ENCODE measurements at places on chromosomes 16 and 17.

GRCh38 chr17:35555691-35556090 is 4.9 kb downstream of the SLFN14 start:
- no peak for DNase-seq

- DNase-seq: no peak
These were observed 43.6 kb downstream of the NLRC5 start for GRCh38 chr16:57032931-57033330.

DNA sequence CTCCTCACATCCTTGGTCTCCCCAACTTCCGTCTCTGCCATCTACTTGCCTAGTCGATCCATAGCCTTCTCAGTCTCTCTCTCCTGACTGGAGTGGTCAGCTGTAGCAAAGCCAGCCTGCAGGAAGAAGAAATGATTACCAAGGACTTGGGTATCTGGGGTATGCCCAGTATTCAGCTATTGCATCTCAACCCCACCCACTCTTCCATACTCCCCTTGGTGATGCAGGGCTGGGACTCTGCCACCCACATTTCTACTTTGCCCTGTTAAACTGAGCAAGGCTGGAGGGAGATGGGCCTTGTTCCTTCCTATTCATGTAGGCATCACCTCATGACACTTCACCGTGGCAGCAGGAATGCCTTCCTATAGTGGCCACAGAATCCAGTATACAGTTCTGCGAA is 2.3 kb downstream of the COPRS start:
- no peak for DNase-seq

GRCh38 chr16:28876973-28877654 is 1.2 kb upstream of the ATP2A1 start:
- no peak for DNase-seq

DNA sequence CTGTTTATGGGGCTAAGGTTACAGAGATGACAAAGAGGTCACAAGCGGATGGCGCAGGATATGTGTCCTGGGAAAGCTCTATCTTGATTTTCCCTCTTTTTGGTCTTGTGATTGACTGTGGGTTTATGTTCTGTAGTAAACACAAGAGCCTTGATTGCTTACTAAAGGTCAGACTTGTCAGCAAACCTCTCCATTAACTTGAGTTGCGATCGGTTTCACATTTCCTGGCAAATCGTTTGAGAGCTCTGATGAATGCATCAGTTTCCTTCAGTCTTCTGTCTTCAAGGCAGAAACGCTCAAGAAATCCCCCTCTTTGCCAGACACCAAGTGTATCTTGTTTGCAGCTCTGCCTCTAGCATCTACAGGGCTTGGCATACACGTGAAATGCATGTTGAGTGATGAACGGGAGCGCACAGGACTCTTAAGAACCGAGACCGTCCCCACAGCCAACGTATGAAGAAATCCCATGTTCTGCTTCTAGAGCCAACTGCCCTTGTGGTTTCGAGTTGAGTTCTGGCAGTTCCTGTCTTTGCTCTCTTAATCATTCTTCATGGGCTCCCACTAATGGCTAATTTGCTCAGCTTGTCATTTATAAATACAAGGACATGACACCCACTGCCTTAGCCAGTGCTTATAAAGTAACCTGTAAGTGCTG is 143.3 kb downstream of the PITPNC1 start:
- DNase-seq: no peak

DNA sequence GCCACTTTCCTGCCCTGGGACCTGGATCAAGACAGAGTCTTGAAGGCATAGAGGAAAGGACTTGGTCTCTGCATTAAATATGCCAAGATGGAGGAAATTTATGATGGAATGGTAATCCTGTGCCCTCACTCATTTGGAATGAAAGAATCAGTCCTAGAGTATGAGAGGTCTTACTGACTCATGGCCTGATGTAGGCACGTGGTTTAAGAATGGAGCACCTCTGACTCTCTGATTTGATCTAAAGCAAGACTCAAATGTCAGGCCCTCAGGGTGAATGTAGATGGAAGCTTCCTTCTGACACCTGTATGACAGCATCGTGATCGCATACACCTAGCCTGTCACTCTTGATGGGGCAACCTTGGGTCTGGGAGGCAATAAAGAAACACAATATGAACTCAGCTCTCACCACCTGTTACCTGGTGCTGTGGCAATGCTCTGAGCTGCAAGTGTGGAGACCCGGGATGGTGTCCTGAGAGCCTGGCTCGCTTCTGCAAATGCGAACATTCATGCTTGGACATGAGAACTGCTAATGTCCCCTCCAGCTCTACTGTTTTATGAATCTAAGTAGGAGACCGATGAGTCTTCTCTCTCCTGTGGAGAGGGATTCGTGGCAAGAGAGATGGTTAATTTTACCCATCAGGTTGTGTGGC is 229.9 kb downstream of the ABCC12 start:
- no peak for DNase-seq

GRCh38 chr17:32523827-32524552 is 37.2 kb downstream of the CDK5R1 start:
- no peak for DNase-seq

GRCh38 chr16:19382084-19382801 is 35.4 kb upstream of the TMC5 start:
- no peak for DNase-seq

- no peak for DNase-seq
These were observed 70.0 kb downstream of the C16orf78 start for GRCh38 chr16:49443576-49443975.

GRCh38 chr16:27691721-27692120 is 141.8 kb downstream of the KATNIP start:
- DNase-seq: no peak

DNA sequence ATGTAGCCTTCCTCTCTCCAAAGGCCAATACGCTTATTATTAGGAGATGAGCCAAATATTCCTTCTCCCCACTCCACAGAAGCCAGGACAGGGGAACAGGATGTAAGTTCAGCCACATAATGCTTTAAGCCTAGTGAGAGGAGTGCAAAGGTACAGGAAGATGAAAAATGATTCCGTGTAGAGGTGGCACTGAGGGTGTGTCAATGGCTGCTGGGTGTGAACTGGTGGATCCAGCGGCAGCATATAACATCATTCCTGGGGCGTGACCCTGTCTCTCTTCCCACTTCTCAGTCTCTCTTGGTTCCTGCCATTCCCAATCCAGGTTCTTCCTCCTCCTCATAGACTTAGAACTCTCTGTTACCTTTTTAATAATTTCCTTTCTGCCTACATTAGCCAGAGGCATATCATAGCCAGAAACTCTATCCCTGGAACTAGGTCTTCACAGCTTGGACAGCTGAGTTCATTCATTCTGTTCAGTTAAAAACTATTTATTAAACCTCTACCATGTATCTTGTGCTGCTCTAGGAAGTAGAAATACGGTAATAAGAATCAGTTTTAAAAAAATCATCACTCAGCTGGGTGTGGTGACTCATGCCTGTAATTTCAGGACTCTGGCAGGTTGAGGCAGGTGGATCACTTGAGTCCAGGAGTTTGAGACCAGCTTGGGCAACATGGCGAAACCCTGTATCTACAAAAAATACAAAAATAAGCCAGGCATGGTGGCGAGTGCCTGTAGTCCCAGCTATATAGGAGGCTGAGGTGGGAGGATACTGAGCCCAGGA is 58.0 kb upstream of the FAM20A start:
- no peak for DNase-seq

GRCh38 chr17:74351552-74352210 is 10.0 kb downstream of the BTBD17 start:
- no peak for DNase-seq

DNA sequence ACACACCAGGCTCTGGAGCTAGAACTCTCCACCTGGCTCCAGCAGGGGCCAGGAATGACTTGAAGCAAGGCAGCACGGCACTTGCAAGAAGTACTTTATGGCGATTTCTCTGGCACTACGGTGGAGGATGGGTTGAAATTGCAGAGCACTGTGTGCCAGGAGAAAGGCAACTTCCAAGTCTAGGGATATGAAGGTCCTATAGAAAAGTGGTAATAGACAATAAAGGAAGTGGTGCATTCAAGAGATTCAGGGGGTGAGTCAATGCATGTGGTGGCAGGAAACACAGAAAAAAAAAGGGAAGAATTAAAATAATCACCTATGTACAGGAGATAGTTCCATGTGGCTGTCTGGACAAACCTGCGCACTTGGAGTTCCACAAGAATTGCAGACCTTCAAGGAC is 240.3 kb upstream of the DYNLRB2 start:
- DNase-seq: no peak

GRCh38 chr16:73915140-73915539 is 381.5 kb upstream of the PSMD7 start:
- no peak for DNase-seq

GRCh38 chr16:2154533-2155090 is 970 bp upstream of the TRAF7 start:
- DNase-seq: peak; percentile 21

DNA sequence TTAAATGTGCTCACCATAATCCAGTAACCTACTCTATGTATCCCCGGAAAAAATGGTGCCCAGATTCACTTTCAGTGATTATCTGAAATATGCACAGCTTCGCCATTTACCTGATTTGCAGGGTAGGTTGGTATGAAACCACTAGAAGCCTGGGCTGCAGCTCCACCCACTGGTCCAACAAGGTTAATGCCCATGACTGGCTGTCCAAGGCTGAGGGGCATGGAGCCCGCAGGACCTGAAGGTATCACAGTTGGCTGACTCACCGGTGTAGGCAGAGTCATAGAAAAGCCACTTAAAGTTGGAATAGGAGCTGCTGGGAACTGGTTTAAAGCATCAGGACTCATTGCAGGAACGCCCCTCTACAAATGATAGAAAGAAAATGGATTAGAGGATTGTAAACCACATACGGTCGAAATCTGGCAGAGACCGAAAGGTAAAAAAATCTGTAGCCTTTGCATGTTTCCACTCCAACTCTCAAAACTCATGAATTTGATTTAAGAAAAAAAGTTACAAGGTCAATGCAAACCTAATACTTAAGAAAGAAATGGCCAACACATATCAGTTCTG is 38.6 kb downstream of the SYNRG start:
- DNase-seq: peak; percentile 91

DNA sequence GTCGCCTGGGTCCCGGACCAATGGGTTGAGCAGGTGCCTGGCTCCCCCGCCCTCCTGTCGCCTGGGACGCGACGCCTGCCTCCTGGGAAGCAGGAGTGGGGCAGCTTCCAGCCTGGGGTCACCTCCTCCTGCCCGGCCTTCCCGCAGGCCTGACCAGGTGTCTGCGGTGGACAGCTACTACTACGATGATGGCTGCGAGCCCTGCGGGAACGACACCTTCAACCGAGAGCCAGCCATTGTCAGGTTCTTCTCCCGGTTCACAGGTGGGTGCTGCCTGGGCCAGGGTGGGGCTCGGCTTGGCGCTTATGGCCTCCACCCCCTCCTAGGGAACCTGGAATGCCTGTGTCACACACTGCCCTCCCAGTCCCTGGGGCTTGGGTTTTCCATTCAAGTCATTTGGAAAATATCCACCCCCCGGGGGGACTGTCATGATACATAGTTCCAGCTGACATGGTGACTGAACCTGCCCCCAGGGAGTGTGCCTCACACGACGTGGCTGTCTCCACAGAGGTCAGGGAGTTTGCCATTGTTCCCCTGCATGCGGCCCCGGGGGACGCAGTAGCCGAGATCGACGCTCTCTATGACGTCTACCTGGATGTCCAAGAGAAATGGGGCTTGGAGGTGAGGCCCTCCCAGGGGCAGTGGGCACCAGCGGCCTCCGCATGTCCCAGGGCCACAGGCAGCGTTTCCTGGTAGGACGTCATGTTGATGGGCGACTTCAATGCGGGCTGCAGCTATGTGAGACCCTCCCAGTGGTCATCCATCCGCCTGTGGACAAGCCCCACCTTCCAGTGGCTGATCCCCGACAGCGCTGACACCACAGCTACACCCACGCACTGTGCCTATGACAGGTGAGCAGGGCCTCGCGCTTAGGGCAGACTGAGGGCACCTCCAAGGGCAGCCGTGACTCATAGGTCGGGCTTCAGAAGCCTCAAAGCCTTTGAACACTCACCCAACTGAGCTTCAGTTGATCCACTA is 2.3 kb downstream of the DNASE1 start:
- DNase-seq: no peak

GRCh38 chr17:30908717-30909420 is 2.8 kb upstream of the TEFM start:
- no peak for DNase-seq

DNA sequence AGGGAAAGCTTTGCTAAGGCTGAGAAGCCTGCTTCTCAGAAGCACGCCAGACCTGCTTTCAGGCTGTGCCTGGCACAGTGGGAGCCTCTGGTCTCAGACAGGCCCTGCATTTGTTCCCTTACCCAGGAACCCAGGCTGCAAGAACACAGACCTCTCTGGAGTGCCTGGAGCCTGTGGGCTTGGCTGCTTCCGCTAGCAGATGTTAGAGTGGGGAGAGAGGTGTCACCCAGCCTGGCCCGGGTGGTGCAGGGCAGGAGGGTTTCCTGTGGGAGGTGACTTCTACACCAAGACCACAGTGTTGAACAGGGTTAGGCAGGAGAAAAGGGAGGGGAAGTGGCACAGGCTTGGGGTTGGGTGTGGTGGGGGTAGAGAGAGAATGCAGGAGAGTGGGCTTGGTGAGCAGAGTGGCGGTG is 35.8 kb upstream of the ADGRG1 start:
- DNase-seq: no peak

GRCh38 chr16:57727610-57728009 is 8.0 kb upstream of the KATNB1 start:
- DNase-seq: no peak

DNA sequence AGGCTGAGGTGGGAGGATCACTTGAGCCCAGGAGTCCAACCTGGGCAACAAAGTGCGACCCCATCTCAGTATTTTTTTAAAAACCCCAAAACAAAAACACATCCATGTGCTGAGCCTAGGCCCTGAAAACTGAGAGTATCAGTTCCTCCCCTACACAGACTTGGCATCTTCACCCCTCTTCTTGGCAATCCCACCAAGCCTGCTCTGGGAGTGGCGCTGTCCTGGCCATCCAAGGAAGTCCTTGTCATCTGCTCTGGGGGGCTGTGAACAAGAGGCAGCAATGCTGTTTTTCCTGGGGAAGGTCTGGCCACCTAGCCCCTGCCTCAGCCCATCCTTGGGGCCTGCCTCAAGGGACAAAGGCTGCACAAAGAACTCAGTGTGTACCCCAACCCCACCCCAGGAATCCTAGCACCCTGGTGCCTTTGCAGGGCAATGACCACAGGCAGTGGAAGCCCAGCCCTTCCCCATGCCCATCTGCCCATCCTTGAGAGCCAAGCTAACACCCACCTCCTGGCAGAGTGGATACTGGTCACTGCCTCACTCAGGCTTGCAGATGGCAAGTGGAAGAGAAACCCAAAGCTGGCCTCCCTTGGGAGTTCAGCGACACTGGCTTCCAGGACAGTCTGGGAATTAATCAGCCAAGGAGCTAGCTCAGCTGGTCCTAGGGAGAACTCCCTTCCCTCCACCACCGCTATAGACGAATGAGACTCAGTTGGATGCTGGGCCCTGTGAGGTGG is 14.8 kb upstream of the GFOD2 start:
- no peak for DNase-seq

- no peak for DNase-seq
These were observed 97.1 kb upstream of the AKTIP start for GRCh38 chr16:53600126-53600525.

GRCh38 chr16:87829622-87829980 is 39.7 kb downstream of the SLC7A5 start:
- DNase-seq: no peak

- DNase-seq: peak; percentile 17
These were observed 32.8 kb upstream of the ETV4 start for GRCh38 chr17:43578699-43579565.

GRCh38 chr17:77492446-77493237 is 351.9 kb downstream of the SEC14L1 start:
- no peak for DNase-seq
